Naive thymus-derived CD8-positive, alpha-beta T cell (primary cell): ENCODE measurements at places on chromosomes 11 and 22. TPM values are rescaled to one million over a fixed set of nuclear protein-coding genes. Genes with fewer than 3 reads are reported as not detected.

DNA sequence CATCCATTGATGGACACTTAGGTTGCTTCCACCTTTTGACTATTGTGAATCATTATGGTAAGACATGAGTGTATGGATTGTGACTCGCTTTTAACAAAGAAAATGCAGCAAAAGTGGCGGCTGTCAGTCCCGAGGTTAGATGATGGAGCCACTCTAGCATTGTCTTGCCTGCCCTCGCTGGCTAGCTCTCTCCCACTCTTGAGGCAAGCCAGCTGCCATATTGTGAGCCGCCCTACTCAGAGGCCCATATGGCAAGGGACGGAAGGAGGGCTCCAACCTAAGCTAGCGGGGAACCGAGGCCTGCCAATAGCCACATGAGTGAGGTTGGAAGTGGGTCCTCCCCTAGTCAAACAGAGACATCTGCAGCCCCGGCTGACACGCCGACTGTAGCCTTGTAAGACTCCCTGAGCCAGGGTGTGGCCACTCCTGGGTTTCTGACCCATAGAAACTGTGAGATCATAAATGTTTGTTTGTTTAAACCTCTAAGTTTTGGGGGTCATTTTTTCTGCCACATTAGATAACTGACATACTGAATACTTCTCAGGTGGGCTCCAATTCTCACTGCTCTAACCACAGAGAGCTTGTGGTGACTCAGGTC, 160.2 kb downstream of the LDLRAD3 start:
- no peak for DNase-seq

- DNase-seq: no peak
Measured at GRCh38 chr11:130436171-130436570, 7.8 kb upstream of the ADAMTS8 start.

C22orf42 gene
- not detected for polyA plus RNA-seq

- no peak for DNase-seq
Measured at GRCh38 chr11:12134236-12134585, 23.8 kb downstream of the MICAL2 start.

MMP10 gene
- not detected for polyA plus RNA-seq
